ENCODE measurements at places on chromosomes 12 and 14. TPM values are rescaled to one million over a fixed set of nuclear protein-coding genes. Genes with fewer than 3 reads are reported as not detected.

DNA sequence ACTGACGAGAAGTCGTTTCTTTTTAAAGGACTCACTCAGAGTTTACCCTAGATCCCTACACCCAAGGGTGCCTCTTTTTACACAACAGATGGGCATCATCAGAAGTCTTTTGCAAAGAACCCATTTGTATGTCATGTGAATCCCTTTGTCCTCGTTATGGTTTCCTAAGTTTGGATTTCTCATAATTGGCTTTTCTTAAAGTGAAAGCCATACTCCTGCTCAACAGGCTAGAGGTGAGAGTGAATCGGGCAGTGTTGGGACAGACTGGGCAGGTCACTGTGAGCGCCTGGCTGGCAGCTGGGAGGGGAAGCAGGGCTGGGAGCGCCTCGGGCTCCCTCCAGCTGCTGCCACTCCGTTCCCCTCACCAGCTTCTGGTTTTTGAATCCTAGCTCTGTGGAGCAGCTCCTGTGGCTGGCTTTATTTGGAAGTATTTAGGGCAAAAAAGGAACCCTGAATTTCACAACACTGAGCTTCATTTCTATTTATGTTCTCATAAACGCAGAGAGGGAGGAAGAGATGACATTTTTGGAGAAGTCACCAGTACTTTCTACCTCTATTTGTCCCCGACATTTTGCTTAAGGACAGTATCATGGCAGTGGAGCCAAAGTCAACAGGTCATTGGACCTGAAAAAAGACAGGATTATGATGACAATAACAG lies 63.8 kb upstream of the ACTN1 start:
- peak; percentile 71 for DNase-seq

Gene TXNRD1
- 49.8 TPM for total RNA-seq

DNA sequence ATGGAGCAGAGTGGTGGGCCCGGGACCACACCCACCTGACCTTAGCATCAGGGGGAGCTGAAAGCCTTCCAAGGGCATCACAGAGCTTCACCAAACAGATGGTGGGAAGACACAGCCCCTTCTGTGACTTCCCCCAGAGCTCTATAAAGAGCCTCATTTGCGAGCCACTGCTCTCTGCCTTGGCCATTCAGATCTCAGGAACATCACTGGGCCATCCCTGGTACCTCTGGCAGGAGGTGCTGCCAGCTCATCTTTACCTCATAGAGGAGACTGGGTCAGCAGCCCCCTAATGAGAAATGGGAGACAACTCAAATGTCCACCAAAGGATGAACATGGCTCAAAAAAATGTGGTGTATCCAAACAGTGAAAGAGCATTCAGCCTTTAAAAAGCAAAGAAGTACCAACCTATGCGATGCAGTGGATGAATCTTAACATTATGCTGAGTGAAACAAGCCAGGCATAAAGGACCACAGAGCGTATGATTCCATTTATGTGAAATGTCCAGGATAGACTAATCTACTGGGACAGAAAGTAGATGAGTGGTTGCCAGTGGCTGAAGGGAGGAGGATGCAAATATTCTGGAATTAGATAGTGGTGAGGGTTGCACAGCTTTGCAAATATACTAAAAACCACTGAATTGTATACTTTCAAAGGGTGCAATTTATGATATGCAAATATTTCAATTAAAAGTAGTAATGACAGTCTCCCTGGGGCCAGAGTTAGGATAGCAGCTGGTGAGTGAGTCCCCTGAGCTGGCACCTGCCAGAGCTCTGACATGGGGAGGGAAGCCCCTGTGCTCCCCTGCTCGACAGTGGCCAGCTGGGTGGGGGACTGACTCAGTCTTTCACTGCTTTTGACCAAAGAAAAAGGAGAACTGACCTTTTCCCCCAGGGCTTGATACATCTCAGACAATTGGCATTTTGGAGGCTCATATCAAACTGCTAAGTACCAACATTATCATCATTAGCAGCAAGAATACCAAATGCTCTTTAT lies 116.6 kb downstream of the GCH1 start:
- peak; percentile 29 for DNase-seq

- DNase-seq, result no peak
Measured at GRCh38 chr12:44628180-44628579, 247.9 kb downstream of the NELL2 start.

DNA sequence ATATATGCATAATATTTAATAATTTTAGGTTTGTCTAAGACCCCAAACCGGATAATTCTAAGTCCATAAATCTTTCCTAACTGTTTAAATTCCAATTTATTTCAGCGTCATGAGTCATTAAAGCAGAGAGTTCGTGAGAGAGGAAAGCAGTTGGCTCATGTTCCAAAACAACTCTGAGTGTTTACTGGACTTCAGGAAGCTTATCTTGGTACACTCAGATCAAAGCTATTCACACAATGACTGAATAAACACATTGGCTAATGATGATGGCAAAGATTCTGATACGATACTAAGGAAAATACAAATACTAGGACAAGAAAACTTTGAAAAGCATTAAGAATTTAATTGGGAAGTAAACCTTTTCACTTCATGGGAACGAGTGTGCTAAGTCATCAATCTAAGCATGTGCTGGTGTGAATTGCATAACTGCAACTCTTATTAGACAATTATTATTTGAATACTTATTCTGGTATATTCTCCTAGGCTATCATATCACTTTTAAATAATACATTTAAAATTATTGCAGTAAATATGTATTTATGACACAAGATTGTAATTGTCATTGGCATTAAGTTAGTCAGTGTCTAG lies 34.8 kb upstream of the CLEC14A start:
- DNase-seq, result no peak

GRCh38 chr14:48373981-48374380 lies 698.6 kb upstream of the MDGA2 start:
- no peak for DNase-seq

- DNase-seq, result no peak
Measured at GRCh38 chr12:77855548-77855947, 24.9 kb downstream of the NAV3 start.

DNA sequence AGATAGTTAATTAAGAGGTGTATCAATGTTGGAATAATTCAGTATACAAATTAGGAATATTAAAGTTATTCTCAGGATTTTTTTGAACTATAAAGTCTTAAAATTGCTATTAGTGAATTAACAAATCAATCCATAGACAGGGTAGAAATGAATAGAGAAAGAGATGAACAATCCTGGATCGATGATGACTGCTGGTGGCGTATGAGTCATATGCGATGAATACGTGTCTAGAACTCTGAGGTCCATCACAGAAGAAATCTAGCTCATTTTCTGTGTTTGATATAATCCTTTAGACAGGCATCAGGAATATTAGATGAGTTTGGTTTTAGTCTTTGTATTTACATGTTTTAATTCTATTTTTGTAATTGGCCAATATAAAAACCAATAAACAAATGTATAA lies 85.4 kb upstream of the RTL1 start:
- no peak for DNase-seq

Gene KRT6C
- total RNA-seq, result not detected

Measured in left lobe of liver (tissue), 2 donors.